ENCODE measurements at places on chromosomes 13 and 19.

DNA sequence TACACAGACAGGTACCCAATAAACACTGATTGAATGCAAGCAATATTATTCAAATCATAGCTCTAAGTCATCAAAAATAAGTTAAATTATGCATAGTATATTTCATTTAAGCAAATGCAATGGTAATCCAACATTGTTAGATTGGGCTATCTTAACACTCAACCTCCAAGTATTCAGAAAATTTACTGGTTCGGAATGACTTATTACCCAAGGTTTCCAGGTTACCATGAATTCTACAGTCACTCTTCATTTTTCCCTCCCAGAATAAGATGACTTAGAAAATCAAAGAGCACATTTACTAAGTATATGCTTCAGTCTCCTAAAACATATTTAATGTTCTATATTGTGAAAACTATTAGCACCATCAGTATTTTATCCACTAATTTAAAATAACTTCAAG is 6.0 kb downstream of the UBL3 start:
- DNase-seq, result no peak

DNA sequence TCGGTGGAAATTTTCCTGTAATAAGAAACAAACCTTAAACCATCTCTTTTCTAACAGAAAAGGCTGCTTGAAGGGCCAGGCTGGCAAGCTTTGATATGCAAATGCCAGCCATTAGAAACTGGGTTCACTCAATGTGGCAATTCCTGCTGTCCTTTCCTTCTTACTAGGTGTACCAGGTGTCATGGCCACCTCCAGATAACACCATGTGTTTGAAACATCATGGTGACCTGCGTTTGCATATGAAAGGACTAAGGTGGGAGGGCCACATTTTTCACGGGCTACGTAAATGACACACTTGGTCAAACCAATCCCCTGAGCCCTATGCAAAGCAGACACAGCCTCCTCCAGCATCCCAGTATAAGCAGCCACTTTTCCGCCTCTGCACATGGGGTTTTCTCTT is 789.1 kb upstream of the SLITRK5 start:
- no peak for DNase-seq

- no peak for DNase-seq
Measured at GRCh38 chr13:70816853-70817252, 708.6 kb upstream of the KLHL1 start.

DNA sequence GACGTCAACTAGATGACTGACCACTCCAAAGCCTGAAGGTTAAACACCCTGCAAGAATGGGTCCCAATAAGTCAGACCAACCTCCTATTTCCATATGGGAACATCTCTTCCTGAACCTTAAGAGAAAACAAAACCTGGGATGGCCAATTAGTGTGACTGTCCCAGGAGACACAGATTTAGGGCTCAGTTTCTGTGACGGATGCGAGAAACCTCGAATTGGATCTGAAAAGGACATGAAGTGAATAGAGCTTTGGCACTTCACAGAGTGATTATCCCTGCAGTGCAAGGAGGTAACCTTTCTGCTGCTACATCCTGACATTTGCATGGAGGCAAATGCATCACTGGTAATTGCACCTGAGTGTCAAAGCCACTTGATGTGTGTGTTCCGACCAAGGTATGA is 442.2 kb upstream of the KLF12 start:
- no peak for DNase-seq

DNA sequence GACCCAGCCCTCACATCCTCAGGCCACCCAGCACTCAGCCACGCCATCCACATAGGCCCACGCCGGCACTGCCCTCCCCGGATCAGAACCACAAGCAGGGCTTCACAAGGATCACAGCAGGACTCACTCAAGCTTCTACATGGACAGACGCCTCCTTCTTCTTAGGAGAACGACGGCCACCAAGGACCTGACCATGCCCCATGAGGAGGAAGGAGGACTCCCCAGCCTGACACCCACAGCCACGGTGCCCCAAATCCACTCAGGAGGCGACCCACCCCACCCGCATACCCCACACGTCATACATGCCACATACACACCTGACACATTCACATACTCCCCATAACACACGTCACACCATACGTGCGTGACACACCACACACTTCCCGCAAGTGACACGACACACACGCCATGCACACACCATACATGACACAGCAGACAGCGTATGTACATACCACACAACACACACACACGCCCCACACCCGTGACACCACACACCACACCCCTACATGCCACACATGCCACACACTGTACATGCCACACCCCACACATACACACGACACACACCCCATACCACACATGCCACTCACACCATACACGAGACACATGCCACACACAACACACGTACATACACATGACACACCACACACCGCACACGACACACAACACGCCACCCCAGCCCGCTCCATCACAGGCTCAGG is 50.4 kb downstream of the MLLT1 start:
- DNase-seq, result no peak
